ENCODE measurements at places on chromosomes 5 and 9.

- no peak for DNase-seq
These were observed 74.7 kb downstream of the ANKRD55 start for GRCh38 chr5:56158331-56158960.

DNA sequence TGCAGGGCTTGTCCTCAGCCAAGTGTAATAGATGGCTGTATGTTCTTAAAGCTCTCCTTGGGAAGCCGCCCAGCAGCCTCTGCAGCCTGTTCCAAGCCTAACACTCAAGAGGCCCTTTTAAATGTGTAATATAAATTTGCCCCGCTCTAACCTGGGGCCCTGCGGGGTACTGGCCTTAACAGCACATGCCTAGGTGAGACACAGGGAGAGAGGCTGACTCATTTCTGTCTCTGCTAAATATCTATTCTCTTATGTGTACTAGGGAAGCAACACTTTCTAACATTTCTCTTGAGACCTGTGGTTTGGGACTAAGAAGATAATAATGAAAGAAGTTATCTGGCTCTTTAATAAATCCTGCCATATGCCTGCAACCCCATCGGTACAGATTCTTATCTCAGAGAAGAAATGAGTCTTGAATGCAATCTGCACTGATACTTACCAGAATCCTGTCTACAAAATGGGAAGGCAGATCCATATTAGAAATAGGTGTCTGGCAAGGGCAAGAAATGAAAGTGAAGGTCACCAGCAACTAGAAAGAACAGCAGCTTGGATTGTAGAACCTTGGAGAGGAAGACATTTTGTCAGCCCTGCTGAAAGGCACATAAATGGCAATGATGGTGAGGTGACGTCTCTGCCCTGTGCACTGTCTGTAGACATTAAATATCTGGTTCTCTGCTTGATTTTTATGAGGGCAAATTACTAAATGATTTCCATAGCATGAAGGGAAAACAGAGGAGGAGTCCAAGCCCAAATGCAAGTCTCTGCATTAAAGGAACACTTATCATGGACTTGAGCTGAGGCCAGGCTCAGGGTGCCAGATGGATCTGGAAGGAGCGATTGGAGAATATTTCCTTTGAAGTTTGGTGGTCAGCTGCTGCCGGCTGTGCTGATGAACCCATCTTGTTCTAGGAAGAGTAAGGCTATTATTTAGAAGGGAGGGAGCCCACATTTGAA lies 14.5 kb upstream of the TGFBI start:
- DNase-seq, result no peak

DNA sequence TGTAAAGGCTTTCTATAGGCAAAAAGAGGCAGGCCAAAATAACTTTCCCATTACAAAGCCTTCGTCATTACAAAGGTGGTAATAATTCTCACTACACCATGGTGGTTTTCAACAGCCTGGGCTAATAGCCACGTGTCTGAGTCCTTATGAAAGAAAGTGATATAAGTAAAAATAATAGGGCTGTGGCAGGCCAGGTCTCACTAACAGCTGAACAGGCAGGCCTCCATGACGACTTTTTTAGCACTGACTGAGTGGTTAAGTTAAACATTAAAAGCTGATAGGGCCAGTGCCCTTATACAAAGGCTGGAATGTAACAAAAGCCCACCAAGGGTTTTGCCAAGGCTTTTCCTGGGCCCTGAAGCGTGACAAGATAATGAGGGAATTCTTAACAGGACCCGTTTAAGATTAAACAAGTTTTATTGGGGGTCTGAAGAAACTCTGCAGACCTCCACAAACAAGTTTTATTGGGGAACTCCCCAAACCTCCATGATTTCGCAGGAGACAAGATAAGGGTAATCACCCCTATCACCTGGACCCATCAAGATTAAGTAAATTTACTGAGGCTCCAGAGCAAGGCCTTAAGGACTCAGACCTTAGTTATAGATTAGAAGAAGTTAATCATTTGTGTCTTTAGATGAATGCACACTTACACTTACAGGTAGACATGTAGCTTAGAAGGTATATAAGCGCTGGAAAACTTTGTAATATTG lies 412.9 kb downstream of the CHSY3 start:
- no peak for DNase-seq

- DNase-seq, result no peak
These were observed 26.0 kb upstream of the TMEM171 start for GRCh38 chr5:73094415-73094814.

GRCh38 chr5:68243681-68244080 lies 28.1 kb downstream of the PIK3R1 start:
- DNase-seq, result no peak

GRCh38 chr5:126998201-126998631 lies 32.1 kb downstream of the MARCHF3 start:
- peak; percentile 36 for DNase-seq

GRCh38 chr5:156126716-156127115 lies 200.2 kb upstream of the SGCD start:
- no peak for DNase-seq

GRCh38 chr9:129204840-129205239 lies 26.8 kb upstream of the IER5L start:
- no peak for DNase-seq

Data from OCI-M1 (cell line).